Activated naive CD8-positive, alpha-beta T cell treated with anti-CD3 and anti-CD28 coated beads, Interleukin-2, amount 50 U/mL, for 24 hours (primary cell): ENCODE measurements at places on chromosomes 13 and 19.

DNA sequence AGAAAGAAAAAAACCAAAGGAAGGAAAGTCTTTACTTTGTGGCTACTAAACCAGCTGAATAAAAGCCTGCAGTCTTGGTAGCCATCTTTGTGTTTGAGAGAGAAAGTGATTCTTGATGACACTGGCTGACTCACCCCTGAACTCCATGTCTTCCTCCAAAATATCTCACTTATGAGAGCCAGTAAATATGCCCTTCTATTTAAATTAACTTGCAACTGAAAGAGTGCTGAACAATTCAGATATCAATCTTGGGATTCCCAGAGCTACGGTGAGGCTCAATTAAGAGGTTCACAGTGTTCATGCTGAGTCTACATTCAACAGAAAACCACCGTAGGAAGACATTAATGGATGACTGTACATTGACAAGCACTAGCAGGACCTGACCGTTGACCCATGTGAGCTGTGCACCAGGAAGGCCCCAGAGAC lies 57.9 kb downstream of the KCTD12 start:
- DNase-seq = no peak

DNA sequence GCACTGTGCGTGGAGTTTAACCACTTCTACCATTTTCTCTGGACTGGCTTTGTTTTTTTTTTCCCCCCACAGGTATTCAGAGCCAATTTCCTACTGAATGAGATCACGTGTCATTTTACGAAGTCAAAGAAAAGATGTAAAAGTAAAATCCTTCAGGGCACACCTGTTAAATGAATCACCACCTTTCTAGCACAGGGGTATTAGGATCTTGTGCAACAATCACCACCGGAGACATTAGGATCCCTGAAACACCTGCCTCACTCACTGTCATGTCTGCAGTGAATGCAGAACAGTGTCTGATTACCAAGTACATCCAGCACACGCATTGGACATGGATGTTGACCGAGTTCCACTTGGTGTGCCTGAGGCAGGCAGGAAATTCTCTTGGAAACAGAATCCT lies 17.2 kb downstream of the BRD4 start:
- no peak for DNase-seq

- DNase-seq = no peak
These were observed 27.9 kb downstream of the UGGT2 start for GRCh38 chr13:96025283-96025682.

GRCh38 chr13:73828811-73829210 lies 305.4 kb downstream of the KLF12 start:
- DNase-seq = no peak

DNA sequence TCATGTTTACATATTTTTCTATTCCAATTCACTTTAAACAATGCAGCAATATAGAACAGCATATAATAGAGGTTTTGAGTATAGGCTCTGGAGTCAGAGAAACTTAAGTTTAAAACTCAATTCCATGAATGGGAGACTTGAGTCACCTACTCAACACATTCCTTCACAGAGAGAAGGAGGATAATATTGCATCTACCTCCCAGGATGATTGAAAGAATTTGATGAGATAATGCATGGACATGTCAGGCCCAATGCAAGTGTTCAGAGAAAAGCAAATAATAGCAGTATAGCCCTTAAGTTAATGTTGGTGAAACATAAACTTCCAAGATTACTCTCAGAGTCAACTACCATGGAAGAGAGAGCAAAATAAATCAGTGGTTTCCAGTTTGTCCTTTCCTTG lies 170.2 kb downstream of the DCLK1 start:
- no peak for DNase-seq

GRCh38 chr13:25943658-25944057 lies 108.2 kb downstream of the SHISA2 start:
- no peak for DNase-seq

GRCh38 chr19:32688311-32688710 lies 3.3 kb upstream of the NUDT19 start:
- DNase-seq = no peak
